ENCODE measurements at places on chromosomes 16 and 17.

DNA sequence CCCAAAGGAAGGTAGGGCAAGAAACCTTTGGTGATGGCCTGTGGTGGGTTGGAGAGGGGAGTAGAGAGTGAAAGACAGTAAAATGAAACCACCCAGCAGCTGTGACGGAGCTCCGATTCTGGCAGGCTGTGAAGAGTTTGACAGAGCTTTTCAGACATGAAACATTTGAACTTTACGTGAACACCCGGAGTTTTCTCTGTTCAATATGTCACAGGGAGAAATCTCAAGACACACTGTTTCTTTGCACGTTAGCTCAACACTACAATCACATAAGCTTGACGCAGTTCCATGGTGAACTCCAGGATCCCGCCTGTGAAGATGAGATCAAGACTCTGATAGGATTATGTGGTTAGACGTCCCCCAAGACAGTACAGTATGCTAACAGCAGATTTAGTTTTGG, 79.6 kb upstream of the CDH11 start:
- no peak for DNase-seq

- no peak for DNase-seq
Observed at GRCh38 chr16:1713933-1714332, 7.9 kb downstream of the MAPK8IP3 start.

DNA sequence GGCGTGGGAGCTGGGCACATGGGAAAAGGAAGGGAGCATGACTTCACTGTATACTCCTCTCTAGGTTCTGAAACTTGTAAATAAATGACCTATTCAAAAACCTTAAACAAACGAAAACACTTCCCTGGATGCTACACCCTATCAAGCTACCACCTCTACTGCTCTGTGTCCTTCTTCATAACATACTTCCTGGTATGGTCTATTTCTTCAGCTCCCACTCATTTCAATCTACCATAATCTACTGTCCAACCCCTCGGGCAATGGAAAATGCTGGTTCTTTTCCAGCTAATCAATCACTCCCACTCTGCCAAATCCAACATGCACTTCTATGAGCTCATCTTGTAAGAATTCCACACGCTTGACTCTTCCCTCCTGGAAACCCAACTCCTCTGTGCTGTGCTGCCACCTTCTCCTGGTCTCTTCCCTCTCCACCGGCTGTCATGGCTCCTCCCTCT, 42.4 kb downstream of the AMFR start:
- no peak for DNase-seq

GRCh38 chr16:57977418-57978069, 6.6 kb upstream of the CNGB1 start:
- no peak for DNase-seq

DNA sequence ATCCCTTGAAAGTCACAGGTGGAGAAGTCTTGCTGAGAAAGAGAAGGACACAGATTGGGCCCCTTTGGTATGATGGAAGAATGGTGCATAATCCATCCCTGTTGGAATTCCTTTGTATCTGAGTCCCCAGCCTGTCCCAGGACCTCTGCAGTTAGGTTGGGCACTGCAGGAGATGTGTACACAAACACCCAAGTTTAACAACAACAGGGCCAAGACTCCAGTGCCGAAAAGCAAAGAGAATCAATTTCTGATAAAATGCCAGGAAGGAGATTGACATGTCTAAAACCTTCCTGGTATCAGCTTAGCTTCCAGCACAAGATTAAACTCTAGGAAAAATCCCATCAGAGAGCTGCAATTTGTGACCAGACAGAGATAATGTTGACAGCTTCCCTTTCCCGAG, 32.9 kb downstream of the KATNIP start:
- no peak for DNase-seq

GRCh38 chr17:76690596-76691280, 20.0 kb downstream of the MXRA7 start:
- no peak for DNase-seq

DNA sequence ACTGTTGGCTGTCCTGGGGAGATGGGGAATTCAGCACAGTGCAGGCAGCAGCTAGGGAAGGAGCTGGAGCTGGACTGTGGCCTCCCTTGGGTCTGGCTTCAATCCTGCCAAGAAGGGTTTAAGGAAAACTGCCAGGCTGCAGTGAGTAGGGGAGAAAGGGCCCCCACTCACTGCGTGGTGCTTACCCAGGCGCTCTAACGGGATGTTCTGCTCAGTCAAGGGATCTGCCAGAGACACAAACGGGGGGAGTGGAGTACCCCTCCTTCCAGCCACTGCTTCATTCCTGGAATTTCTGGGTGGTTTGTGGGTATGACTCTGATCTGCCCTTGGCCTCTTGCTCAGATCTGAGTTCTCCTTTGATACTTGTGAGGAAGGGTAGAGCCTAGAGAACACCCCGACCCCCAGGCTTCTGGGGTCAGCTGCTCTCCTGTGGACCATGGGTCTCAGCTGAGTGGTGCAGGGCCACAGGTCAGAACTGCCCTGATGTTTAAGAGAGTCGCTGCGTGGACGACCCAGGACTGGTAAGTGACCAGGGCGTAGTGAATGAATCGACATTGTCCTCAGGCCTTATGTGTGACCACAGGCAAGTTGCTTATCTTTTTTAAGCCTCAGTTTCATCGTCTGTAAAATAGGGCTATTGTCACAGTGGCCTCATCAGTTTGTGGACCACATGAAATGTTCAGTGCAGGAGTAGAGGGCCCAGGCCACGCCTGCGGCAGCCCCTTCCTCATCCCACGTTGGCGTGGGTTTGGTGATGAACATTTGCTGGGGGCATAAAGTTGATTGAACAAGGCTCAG, 9.6 kb downstream of the CRISPLD2 start:
- DNase-seq, result no peak

- no peak for DNase-seq
Observed at GRCh38 chr16:68778551-68779231, 41.6 kb downstream of the CDH1 start.

DNA sequence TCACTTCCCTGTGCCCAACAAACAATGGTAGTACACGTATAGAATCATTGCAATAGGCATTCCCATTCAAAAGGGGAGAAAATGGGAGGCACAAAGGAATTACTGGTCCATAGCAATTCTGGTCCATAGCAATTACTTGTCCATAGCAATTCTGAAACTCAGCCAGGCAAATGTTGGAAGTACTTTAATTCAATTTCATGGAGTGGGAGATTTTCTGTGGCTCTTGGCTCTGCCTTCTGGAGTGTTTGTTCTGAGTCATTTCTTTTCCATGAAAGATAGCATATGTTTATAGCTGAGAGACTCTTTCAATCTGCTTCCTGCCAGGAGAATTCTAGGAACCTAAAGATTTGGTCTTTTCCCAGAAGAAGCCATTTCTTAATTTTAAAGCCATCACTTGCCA, 182.8 kb upstream of the ELAC2 start:
- no peak for DNase-seq

- peak; percentile 90 for DNase-seq
Observed at GRCh38 chr17:5526821-5527598, 40.6 kb downstream of the MIS12 start.

DNA sequence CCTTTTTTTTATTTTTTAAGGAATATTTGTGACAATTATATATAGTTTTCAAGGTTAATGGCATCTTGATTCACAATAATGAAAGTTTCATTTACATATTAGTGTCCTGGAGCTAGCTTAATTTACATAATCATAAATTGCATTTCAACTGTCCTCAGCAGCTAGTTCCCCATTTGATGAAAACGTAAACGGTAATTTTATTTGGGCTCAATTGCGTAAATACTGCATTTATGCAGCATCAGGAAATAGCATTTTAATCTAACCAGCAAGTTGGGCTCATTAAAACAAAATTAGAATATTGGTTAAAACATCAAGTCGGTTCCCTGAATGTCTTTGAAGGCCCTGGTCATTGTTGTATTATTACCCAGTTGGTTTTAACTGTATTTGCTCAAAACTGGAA, 136.8 kb upstream of the CDH5 start:
- DNase-seq, result no peak

GRCh38 chr17:6040504-6040903, 29.7 kb upstream of the WSCD1 start:
- DNase-seq, result no peak

GRCh38 chr16:57892041-57892440, 78.9 kb downstream of the CNGB1 start:
- DNase-seq, result no peak

DNA sequence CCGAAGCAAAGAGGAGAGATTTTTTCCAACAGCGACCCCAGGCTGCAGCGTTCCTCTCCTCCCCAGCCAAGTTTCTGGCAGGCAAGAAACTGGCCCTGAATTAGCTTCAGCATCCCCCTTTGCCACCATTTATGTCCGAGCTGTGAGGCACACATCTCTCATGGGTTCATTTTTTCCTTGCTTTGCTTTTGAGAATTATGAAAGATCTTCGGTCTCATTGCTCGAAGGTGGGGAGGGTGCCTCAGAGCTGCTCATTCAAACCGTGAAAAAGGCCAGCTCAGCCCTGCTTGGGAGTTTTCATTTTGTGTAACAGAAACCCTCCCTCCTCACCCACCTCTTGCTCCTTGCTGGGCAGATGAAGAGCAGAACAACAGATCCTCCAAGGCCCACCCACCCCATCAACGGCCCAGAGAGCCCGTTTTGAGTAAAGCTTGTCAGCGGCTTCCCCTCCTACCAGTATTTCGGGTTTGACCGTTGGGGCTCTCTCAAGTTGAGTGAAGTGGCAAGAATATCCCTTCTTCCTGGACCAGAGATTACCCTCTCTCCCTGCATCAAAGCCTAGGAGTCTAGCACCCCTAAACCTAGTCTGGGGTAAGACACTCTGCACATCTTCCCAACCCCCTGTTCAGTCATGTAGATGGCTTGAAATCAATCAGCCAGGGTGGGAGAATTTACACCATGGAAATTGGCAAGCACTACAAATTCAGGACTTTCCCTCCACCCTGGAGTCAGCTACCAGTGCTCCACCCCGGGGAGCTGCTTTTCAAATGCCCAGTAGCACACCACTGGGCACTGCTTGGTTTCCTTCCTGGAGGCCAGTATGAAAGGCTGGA, 1.8 kb downstream of the CCR7 start:
- no peak for DNase-seq

DNA sequence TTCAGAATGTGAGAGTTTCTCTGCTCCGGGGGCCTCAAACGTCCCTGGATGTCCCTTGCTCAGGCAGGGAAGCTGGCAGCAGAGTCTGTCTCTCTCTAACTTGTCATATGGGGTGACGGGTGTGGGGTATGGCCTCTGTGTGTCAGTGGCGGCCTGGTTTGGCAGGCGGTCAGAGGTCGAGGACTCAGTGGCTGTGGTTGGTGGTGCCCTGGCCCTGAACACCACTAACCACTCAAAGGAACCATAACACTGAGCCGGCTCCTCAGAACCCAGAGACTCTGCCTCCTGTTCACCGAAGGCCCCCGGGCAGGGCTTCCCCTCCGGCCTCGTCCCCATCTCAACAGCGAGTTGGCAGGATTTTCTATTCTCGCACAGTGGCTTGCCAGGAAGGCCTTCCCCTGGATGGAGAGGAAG, 677 bp downstream of the P2RX1 start:
- DNase-seq, result no peak

GRCh38 chr16:15553313-15554088, 89.5 kb downstream of the MARF1 start:
- DNase-seq, result no peak

- DNase-seq, result no peak
Observed at GRCh38 chr17:56130631-56131030, 22.6 kb upstream of the ANKFN1 start.

DNA sequence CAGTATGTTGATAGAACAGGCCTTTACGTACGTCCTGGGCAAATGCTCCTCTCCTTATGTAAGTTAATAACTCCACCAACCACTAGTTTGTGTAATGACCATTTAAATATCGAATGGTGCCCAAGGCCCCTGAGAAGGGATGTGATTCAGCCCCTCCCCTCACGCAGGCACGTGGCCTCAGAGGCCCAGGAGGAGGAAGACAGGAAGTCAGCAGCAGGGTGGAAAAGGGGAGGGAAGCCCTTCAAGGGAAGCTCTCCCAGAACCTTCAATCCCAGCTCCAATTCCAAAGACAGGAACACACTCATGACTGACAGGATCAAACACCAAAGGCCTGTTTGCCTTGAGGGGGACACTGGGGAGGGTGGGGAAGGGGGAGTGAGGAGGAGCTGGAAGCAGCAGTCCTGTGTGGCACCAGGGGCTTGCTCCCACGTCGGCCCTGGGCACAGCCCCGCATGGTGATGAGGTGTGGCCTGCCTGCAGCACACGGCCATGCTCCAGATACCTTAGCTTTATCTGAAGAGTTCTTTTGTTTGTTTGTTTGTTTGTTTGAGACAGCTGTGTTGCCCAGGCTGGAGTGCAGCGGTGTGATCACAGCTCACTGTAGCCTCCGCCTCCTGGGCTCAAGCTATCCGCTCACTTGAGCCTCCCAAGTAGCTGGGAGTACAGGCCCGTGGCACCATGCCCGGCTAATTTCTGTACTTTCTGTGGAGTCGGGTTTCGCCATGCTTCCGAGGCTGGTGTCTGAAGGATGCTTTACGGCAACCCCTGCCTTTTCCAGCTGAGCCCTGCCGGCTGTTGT, 105.0 kb downstream of the ZNF778 start:
- DNase-seq, result no peak
